ENCODE measurements at places on chromosomes 12 and 14.

- DNase-seq: no peak
Measured at GRCh38 chr12:68611806-68612160, 1.1 kb downstream of the RAP1B start.

- DNase-seq: no peak
Measured at GRCh38 chr12:130970908-130971233, 17.2 kb downstream of the ADGRD1 start.

GRCh38 chr12:46446645-46447044 lies 74.1 kb upstream of the SLC38A2 start:
- DNase-seq: no peak

DNA sequence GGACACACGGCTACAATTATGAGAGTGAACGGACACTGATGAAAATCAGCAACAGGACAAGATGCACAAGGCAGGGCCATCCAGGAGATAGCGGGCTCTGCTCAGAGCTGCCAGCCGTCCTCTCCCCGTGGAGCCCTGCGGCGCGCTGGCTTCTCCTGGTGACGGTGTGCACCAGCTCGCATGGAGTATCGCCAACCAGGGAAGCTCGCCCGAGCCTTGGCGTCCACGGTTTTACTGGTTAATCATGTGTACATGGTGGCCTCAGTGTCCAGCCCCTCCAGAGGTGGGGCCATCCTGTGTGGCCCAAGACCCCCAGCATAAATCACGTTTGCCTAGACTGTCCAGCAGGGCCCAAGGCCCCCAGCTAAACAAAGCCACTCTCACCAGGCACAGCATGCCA lies 31.2 kb upstream of the DYNC1H1 start:
- no peak for DNase-seq

DNA sequence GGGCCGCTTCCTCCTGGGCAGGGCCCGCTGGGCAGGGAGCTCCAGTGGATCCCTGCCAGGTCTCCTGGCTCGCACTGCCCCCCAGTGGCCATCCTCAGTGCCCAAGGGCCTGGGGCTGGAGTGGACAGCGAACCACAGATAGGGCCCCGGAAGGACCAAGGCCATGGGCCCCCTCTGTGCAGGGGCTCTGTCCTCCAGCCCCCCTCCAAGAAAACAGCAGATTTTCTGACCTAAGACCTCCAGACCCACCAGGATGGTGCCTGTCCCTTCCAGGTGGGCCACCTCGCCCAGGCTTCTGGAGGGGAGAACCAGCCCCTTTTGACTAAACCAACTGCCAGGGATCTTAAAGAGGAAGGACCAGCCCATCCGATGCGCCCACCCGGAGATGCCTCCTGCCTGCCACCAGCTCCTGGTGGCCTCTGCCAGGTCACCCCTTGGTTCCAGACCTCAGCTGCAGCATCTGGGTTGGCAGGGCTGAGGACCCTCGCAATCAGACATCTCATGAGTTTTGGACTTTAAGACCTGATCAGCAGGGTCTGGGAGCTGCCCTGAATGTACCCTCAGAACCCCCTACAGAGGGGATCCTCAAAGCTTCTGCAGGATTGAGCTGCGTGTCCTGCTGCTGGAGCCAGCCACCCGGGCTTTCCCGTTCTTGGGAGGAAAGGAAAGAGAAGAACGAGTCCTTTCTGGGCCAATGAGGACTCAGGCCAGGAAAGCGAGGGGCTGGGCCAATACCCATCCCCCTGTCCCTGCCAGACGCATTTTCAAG lies 325.8 kb upstream of the DIO3 start:
- DNase-seq: no peak

GRCh38 chr12:111201036-111201435 lies 167.9 kb downstream of the PHETA1 start:
- no peak for DNase-seq

GRCh38 chr12:105292705-105293104 lies 37.8 kb upstream of the C12orf75 start:
- no peak for DNase-seq

- no peak for DNase-seq
Measured at GRCh38 chr14:89576145-89576927, 159.3 kb upstream of the FOXN3 start.

DNA sequence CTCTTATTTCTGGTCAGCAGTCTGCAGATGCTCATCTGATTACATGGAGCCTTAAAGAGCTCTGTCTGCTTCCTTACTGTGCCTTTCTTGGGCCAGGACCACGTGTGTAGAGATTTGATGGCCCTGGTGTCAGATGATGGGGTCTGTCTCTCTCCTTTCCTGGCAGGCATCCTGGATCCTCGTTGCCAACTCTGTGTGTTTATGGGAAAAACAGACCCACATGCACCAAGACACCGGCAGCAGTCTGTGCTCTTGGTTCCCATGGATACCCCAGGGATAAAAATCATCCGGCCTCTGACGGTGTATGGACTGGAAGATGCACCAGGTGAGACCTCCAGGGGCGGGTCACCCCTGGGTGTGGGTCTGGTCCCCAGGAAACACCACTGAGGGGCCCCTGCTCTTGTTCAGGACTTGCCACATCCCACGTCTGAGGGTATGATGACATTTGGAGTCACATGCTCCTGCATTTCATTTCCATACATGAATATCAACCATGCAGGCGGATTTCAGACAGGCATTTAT lies 18.5 kb upstream of the ALDH2 start:
- DNase-seq: no peak

DNA sequence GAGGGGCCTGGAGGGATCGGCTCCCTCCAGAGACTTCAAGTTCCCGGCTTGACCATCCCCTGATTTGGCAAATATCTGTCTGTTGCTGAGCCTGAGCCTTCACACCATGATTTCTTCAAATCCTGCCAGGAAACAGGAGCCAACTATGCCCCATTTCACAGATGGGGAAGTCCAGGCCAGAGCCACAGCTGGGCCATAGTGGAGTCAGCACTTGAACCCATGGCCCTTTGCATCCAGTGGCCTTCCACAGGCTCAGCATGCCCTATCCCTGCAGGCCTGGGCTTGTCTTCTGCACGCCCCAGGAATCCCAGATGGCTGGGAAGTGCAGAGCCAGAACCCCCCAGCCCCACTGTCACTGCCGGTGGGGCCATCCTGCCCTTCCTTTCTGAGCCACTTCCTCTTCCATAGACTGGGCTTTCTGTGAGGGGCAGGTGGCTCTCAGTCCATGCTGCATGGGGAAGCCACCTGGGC lies 44.9 kb downstream of the CYP46A1 start:
- DNase-seq: no peak

DNA sequence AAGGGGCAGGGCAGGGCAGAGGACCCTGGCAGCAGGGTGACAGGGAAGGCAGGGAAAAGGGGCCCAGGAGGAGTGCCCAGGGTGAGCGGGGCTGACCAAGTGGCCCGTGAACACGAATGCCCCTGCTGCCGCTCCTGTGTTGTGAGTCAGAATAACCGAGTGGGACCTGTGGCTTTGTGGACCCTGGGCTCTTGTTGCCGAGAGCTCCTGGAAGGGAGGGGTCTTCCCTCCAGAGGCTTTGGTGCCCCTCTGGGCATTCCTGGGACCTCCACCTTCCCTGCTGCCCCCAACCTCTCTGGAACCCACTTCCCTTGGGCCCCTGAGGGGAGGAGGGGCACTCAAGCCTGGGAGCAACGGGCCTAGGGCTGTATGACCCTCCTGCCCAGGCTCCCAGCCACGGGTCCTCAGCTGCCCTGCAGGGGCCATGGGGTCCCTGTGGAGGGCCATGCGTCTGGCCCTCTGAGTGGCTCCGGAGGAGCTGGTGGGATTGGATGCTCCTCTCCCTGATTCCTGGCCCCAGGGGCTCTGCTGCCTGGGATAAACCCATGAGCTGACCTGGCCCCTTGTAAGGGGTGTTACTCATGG lies 319.4 kb downstream of the TMEM121 start:
- no peak for DNase-seq

DNA sequence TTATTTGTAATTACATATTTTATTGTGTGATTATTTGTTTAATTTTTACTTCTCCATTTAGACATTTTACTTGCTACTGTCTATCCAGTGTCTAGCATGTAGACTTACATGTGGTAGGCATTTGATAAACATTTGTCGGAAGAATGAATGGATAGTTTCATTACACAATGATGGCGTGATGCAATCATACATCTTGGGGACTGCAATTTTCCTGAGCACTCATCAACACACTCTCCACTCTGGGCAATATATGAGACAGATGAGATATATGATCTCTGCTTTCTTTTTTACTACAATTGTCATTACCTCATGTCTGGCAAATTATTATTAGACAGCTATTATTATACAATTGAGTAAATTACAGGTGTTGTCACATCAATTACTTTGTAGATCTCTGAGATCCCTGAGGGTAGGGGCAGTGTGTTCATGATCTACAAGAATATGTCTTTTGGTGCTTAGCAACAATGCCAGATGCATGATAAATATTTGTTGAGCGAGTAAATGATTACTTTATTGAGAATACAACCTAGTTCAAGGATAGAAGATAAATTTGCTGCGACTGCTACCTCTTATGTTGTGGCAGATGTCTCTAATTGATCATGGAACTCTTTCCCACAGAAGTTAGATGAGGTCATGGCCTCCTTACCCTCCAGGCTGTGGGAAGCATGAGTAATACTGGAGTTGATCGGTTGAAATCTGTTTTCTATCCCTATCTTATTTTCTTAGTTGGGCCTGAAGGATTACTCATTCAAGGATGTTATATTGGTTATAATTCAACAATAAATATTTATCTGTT lies 416.0 kb downstream of the LRIG3 start:
- DNase-seq: no peak

DNA sequence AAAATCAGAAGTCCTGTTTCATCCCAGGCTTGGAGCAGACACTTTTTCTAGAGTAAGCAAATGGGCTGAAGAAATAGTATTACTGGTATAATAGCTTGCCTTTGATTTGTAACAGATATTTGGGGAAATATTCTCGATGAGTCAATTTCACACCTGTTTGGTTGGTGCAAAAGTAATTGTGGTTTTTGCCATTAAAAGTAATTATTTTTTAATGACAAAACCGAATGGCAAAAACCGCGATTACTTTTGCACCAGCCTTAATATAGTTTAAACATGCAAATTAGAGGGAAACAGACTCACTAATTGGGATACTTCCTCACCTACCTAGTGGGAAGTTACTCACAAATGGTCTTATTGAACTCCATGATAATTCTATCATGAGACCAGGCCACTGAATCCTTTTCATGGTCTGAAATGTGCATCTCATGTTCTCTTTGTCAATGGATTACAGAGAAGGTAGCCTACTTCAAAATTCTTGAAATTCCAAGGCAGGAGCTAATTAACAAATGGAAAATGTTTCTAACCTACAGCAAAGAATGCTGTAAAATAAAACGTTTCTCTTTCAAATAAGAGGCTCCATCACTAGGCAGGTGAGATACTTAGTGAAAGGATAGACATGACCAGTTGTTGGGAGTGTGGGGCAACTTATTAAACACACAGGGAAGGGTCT lies 391.3 kb downstream of the EMP1 start:
- no peak for DNase-seq

DNA sequence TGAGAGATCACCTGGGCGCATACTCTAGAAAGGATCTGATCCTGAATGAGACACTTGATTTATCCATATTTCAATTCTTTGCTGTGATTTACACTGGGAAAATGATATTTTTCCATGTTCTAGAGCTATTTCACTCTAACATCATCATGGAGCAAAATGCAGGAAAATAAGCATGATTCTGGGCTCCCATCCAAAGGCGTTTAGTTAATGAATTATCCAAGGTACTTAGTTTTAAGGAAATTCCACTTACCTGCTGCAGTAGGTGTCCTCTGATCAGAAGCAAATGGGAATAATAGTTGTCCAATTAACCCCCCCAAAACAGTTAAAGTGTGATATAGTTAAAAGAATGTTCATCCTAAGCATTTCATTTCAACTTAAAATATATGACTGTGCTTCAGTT lies 204.5 kb upstream of the PRKD1 start:
- no peak for DNase-seq

- DNase-seq: no peak
Measured at GRCh38 chr12:104046306-104046705, 3.7 kb downstream of the GLT8D2 start.

GRCh38 chr14:99579903-99580571 lies 24.0 kb downstream of the CCDC85C start:
- no peak for DNase-seq

- DNase-seq: no peak
Measured at GRCh38 chr12:105742567-105742874, 396.2 kb downstream of the NUAK1 start.

DNA sequence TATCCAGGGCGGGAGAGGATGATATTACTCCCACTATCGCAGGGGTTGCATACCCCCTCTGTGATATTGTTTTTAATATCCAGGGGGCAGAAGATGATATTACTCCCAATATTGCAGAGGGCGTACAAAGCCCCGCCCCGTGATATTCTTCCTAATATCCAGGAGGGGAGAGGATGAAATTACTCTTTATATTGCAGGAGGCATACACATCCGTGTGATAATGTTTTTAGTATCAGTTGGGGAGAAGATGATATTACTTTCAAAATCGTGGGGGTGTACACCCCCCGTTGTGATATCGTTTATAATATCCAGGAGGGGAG lies 52.9 kb upstream of the OXA1L start:
- DNase-seq: no peak

DNA sequence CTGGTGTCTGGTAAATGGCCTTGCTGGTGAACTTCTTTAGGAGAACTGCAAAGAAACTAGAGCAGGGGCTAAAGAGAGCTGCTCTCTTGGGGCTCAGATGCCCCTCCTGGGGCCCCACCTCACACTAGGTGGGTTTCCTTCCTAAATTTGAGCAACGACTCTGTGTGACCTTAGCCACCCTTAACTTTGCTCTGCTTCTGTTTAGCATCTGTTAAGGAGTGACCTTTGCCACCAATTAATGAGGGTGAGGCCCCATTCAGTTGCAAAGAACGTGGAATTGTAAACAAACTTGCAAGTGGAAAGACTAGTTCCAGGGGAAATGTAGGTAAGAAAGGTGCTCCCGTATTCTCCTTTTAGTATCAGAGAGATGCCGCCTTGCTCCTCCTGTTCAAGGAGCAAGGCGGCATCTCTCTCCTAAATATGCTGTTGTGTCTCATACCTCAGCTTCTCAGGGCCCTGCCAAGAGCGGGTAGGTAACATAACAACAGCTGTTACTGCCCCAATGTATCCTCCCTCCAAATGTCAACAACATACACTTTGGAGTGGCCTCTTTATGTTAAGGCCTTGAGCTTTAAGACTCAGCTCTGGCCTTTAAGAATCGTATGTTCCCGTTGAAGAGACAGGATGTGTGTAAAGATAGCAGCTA lies 77.6 kb upstream of the FUT8 start:
- no peak for DNase-seq

GRCh38 chr12:19085090-19085489 lies 44.4 kb upstream of the PLEKHA5 start:
- no peak for DNase-seq

DNA sequence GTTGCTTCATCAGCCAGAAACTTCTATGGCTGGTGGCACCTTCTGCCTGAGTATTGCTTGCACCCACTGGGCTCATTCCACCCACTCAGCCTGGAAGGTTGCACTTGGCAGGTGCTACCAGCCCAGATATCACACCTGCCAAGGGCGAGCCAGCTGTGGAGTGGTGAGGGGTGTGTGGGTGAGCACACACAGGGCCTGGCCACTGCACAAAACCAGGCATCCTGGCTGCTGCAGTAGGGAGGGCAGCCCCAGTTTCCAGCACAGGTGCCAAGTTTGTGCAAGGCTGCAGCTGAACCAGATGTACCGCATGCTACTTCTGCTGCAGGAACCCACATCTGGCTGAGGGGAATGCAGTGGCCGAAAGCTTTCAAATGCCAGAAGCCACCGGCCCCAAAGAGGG lies 1147.8 kb downstream of the FSCB start:
- DNase-seq: no peak

Measured in AG09309 (cell line).